Activated T-cell treated with anti-CD3 and anti-CD28 coated beads for 4 hours (primary cell): ENCODE measurements at places on chromosomes 4 and X.

DNA sequence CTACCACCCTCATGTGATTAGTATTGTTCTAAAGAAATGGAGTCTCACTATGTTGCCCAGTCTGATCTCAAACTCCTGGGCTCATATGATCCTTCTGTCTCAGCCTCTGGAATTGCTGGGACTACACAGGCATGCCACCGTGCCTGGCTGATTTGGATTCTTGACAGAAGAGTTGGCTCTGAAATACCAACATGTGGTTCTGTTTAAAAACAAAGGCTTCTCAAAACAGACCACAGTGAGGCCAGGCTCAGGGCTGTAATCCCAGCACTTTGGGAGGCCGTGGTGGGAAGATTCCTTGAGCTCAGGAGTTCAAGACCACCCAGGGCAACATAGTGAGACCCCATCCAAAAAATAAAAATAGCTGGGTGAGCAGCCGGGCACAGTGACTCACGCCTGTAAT is 126.7 kb downstream of the DHRSX start:
- no peak for DNase-seq

DNA sequence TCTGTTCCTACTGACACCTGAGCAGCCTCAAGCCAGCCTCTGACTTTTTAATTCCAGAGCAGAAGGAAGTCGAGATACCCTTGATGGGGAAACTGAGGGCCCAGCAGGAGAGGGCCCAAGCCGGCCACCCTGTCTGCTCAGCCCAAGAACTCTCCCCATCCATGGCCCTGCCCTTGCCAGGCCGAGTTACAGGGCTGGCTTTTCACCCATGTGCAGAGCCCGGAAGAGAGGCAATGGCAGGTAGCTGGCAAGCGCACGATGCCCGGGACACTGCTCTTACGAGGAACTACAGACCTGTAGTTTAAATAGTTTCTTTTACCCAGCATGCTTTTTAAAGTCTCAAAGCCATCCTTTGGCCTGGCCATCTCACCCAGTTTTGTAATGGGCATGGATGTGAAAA is 79.9 kb downstream of the MTMR1 start:
- DNase-seq = no peak

- DNase-seq = no peak
Observed at GRCh38 chr4:79673377-79673776, 265.3 kb upstream of the GK2 start.

GRCh38 chr4:8508740-8509139 is 68.2 kb downstream of the TRMT44 start:
- no peak for DNase-seq

DNA sequence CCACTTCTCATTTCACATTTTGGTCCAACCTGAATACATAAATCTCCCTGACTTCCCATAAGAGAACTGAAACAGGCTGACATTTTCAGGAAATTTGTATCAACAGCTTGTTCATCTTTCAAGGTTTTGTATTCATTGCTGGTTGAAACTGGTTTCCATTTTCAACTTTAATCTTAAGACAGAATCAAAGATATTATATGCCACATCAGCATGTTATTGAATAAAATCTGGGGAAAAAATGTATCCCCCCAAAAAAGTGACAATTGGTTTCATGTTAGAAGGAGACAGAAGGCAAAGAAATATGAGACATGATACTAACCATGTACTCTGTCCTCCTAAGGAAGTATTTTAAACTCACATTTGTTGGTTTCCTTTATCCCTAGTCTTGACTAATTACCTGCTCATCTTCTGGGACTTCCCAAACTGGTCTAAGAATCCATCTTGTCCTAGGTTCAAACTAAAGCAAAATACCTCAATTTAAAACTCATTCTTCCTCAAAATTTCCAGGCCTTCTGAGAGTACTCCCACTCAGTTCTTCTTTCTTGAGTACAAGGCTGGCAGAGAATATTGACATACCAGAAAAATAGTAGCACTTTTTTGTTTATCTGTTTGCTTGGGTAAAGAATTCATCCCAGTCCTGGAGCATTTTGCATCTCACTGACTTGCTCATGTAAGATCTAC is 3.1 kb upstream of the ANTXR2 start:
- no peak for DNase-seq

DNA sequence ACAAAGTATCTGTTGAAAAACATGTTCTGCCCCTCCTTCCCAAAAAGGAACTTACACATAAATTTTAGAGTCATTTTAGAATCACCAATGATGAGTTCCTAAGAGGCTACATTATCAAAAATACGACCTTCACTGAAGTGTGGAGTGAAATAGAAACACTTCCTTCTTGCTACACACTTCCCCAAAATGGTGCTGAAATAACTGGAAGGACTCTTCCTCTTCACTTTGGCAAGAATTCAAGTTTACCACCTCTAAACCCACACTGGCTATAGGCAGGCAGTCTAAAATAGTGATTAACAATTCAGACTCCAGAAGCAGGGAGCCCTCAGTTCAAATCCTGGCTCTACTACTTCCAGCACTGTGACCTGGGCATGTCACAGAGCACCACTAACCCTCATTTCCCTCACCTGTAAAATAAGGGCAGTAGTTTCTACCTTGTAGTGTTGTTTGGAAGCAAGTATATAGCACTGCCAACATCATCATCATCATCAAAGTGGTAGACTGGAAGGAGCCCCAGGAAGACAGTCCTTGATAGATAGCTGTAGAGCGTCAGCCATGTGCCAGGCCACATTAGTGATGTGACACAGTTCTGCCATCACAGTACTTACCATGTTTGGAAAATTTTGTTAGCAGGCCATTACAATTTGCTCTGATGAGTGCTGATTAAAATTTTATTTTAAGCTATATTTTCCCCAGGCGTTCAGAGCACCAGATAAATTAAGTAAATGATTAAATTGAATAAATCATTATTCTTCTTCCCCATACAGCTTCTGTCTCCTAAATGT is 103.3 kb downstream of the PARM1 start:
- DNase-seq = no peak

- no peak for DNase-seq
Observed at GRCh38 chr4:1714303-1715001, 2.3 kb upstream of the SLBP start.

DNA sequence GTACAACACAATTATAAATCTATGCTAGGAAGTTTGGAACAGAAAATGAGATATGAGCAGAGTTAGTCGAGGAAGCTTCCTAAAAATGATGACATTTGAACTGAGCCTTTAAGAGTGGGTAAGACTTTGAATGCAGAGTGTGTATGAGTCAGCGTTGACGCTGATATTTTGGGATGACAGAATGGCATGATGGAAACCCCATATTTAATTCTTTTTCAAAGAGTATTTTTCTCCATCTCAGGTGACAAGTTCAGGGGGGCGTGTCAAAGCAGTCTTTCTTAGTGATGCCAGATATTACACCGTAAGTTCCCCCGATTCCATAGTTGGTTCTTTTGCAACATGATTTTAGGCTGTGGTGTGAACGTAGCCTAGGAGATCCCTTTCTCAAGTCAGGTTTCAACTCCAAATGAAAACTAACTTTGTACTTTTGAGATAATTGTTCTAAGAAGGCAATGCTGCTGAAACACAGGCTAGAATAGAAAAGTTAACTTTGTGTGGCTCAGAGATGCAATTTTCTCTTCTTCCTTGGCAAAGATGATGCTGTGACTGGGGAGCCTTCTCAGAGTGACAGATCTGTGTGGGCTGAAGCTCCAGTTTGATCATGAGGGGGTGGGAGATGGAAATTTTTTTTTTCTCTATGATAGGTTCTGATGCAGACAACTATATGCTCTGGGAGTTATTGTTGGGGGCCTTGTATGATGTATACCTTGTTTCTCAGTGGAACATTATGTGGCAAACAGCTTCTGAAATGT is 59.2 kb downstream of the GLUD2 start:
- DNase-seq = no peak

GRCh38 chr4:111120191-111120590 is 497.3 kb upstream of the PITX2 start:
- DNase-seq = no peak

DNA sequence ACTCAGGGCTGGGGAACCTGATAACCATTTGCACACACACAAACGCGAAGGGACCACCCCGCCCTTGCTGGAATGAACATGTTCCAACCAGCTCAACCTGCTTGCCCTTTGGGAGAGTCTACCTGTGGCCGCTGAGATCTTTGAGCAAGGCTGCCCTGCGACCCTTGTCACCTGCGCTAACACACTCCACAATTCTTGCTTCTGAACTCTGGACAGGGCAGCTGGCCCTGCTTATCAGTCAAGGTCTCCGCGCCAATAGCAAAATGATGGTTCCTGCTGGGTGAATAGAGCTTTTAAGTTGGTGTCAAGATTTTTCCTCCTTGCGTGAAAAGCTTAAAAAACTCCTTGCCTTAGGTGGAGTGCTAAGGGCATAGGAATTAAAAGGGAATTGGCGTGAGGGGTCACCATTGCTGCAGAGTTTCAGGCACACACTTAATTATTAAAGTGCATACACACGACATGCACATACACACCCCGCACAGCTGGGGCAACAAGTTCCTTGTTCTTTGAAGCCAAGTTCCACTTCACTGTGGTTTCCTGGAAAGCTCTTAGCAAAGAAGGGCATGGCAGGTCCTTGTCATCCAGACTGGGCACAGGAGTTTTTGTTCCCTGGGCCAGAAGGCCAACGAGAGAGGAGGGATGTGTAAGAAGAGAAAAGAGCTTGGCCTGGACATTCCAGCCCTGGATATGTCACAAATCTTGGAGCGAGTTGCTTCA is 207.7 kb downstream of the STIM2 start:
- no peak for DNase-seq

DNA sequence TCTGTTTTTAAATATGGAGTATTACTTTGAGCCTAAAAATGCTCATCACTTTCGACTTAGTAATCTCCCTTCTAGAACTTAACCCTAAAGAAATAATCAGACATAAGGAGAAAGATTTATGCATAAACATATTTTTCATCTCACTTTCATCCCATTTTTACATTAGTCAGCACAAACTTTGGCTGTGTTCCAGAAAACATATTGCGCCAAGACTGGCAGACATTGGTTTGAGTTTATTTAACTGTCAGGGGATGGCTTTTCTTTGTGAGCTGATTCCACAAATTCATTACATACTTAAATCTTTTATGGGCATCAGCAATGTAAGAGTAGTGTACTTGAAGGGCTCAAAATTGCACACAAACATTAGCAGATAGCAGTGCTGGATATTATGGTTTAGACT is 23.7 kb downstream of the MAOA start:
- no peak for DNase-seq

DNA sequence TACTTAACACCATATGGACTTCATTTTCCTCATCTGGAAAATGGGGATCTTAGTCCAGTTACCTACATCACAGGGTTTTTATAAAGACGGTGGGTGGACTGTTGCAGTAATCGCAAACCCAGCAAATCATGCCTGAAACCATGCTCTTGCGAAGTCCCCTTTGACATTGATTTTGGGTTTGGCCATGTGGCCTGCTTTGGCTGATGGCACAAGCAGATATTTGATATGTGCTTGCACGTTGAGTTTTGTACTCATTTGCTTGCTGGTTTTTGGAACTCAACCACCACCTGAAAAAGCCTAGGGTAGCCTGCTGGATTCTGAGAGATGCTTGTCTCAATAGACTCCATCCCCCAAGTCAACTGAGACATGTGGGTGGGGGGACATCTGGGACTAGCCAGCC is 14.4 kb upstream of the KLHL2 start:
- no peak for DNase-seq

- DNase-seq = no peak
Observed at GRCh38 chrX:64437218-64437617, 42.0 kb upstream of the MTMR8 start.

GRCh38 chrX:51420610-51421009 is 75.8 kb downstream of the NUDT11 start:
- peak; percentile 10 for DNase-seq

DNA sequence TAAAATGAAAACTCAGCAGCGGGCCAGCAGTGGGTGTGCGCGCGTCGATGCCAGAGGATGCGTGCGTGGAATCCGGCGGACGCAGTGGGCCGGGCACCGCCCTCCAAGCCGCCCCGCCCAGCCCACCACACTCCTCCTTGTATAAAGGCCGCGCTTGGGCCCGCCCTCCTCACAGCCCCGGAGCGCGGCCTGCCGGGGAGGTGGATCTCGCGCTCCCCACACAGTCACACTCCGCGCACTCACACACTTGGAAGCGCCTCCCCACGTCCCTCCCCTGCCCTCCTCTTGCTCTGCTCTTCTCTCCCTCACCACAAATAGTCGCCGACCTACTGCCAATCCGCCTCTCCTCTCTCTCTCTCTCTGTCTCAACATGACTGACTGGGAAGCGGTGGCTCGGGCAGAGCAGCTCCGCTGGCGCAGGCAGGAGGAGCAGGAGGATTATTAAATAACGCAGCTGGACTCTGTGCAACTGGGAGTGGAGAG is at the start of gene CCSER1:
Gene CCSER1 (plus strand): TSS at position 172 of the 483 bp plus-strand sequence.
- peak; percentile 9 for DNase-seq

GRCh38 chrX:49704691-49705404 is 9.1 kb upstream of the PAGE1 start:
- DNase-seq = no peak

- DNase-seq = no peak
Observed at GRCh38 chr4:150683775-150684350, 101.9 kb downstream of the MAB21L2 start.

- no peak for DNase-seq
Observed at GRCh38 chr4:17894421-17894820, 83.6 kb downstream of the NCAPG start.
